ENCODE measurements at places on chromosomes 12 and 14.

DNA sequence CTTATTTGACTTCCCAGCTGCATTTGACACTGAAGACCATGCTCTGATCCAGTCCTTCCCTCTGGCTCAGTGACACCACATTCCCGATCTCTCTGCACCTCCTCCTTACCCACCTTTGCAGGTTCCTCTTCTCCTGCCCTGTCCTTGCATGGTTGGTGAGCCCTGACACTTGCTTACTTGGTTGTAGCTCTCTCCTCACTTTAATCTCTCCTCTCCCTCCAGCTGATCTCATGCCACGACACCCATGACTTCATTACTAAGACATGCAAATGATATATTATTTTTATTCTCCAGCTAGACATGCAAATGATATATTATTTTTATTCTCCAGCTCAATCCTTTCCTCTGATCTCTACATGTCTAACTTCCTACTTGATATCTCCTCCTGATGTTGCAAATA lies at the start of gene SERPINA9:
TSS of gene SERPINA9 (minus strand) at position 175 of the 400 bp plus-strand sequence. CDS start 6,357 bp downstream, outside the sequence.
- no peaks in the 10 kb centered on the region for H3K4me1 ChIP-seq
- no peak within 1 kb of the TSS for H3K4me3 ChIP-seq
- no peak for DNase-seq
- H3K27me3 ChIP-seq = no peaks in the 10 kb centered on the region
- H3K36me3 ChIP-seq = no peaks in the 10 kb centered on the region

DNA sequence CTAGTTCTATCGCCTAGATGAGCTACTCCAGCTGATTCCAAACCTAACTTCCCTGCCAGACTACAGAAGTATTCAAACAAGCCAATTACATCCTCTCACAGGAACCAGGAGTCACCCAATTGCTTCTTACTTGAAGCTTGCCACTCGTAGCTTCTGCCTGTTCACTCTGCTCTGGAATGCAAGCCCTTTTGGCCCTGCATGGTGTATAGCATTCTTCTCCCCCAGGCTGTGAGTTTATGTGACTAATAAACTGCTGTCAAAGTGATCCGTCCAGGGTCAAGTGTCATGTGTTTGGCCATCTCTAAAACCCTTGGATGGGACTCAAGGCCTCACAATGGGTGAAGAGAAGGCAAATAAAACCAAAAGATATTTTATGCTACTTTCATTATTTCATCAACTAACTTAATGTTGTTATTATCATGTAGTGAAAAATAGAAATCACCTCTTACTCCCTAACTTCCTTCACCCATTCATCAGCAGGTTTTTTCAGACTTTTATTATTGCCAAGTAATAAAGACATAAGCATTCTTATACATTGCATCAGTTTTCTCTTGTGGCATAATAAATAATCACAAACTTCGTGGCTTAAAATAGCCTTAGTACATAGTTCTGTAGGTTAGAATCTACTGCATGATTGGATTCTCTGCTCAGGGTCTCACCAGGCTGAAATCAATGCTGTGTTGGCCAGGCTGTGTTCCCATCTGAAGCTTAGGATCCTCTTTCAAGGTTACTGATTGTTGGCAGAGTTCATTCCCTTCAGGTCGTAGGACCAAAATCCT lies 1981.7 kb upstream of the FLRT2 start:
- no peaks in the 10 kb centered on the region for H3K27me3 ChIP-seq
- DNase-seq = no peak
- no peaks in the 10 kb centered on the region for H3K36me3 ChIP-seq
- no peaks in the 10 kb centered on the region for H3K4me1 ChIP-seq
- H3K4me3 ChIP-seq = no peak overlapping the region

DNA sequence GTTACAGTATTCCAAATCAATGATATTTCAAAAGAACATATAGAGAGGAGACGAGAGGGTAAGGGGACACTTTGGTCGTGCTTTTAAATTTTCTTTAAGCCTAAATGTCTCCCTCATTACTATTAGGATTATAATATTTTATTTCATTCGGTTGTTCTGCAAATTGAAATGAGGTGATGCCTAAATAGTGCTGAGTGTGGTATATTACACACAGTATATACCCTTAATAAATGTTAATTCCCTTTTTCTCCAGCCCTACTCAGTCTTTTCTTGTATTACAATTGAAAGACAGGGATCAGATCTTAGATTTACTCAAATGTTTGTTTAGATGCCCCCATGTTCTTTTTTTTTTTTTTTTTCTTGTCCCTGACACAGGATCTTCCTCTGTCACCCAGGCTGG lies 7.7 kb downstream of the SNAPC1 start:
- peaks cover 63% of the 10 kb centered on the region for H3K36me3 ChIP-seq
- H3K4me3 ChIP-seq = no peak overlapping the region
- no peaks in the 10 kb centered on the region for H3K4me1 ChIP-seq
- no peak for DNase-seq
- no peaks in the 10 kb centered on the region for H3K27me3 ChIP-seq
- no peak overlapping the region for H3K27ac ChIP-seq

DNA sequence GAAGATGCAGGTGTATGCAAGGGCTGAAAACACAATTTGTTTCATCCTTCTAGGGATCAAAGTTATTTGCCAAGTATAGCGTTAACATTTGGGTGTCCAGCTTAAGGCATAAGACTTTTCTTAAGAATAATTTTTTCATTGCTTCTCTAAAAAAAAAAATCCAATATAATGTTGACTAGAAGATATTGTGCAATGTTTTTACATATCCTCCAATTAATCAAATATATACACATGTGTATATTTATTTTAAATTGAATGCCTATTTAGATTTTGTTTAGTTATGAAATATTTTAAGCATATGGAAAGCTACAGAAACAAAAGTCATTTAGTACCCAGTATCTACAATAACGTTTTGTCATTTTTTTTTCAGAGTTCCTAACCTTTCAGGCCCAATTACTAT lies 28.5 kb upstream of the KRR1 start:
- H3K27ac ChIP-seq = no peak overlapping the region
- H3K4me1 ChIP-seq = no peaks in the 10 kb centered on the region
- no peaks in the 10 kb centered on the region for H3K27me3 ChIP-seq
- no peak overlapping the region for H3K4me3 ChIP-seq
- no peak for DNase-seq
- H3K36me3 ChIP-seq = no peaks in the 10 kb centered on the region

GRCh38 chr12:118055865-118056773 lies 4.9 kb downstream of the WSB2 start:
- no peaks in the 10 kb centered on the region for H3K27me3 ChIP-seq
- H3K27ac ChIP-seq = no peak overlapping the region
- DNase-seq = no peak
- H3K36me3 ChIP-seq = peaks cover 16% of the 10 kb centered on the region
- peaks cover 7% of the 10 kb centered on the region for H3K4me1 ChIP-seq

- H3K27ac ChIP-seq = no peak overlapping the region
- peaks cover 28% of the 10 kb centered on the region for H3K4me1 ChIP-seq
- no peaks in the 10 kb centered on the region for H3K36me3 ChIP-seq
- no peak overlapping the region for H3K4me3 ChIP-seq
Measured at GRCh38 chr12:131892711-131893604, 1.5 kb upstream of the ULK1 start.
